ENCODE measurements at places on chromosomes 5 and 9.
A peak's percentile ranks its signal among the peaks of the same experiment; 100 is the strongest.

DNA sequence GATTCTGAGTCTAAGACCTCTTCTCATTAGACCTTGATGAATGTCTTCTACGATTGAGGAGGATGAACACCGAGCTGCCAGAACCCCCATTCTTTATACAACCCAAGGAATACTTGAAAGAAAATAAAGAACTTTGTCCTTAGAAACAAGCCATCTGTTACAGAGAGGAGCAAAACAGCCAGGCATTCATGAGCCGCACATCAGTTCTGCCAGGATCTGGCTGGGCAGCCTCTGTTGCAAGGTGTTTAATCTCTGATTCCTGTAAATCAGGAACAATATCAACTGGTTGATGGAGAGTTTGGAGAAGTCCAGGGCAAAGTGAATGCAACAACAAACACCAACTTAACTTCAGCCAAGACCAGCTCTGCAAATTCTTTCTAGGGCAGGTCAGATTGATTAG lies 165.5 kb upstream of the DMAC1 start:
- DNase-seq, result no peak

DNA sequence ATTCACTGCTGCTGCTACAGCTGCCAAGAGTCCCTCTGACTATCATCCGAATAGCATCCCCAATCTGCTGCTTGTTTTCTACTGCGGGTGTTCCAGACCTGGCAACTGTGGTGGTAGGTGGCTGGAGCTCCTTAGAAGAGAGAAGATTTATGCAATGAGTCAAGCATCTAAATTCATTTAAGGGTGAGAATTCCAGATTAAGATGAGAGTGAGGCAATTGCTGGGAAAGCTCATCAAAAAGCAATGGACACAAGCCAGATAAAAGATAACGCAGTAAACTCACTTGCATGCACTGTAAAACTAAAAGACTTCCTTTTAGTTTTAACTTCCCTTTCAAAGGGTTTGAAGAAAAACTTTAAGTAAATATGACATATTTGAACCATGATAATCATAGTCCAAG lies 3.9 kb downstream of the PLK2 start:
- DNase-seq, result no peak

DNA sequence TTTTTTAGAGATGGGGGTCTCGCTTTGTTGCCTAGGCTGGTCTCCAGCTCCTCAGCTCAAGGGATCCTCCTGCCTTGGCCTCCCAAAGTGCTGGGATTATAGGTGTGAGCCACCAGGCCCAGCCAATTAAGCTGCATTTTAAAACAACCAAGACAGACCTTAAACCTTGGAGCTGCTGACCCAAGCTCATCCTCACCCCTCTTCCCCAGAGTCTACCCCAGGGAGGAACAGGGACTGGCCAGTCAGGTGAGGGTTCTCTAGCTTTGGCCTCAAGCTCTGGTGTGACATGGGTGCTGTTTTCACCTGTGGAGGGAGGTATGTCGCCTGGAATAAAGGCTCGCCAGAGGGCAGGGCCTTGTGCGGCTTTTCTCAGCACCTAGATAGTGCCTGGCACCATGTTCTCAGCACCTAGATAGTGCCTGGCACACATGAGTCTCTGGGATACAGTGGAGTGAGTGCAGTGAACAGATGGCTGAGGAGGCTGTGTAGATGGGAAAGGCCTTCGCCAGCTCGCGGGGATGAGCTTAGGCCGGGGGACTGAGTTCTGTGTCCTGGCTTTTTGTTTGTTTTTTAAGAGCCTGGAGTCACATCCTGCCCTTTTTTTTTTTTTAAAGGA lies 7.4 kb downstream of the CDK9 start:
- DNase-seq, result no peak

- DNase-seq, result no peak
Measured at GRCh38 chr5:68407311-68408239, 192.0 kb downstream of the PIK3R1 start.

DNA sequence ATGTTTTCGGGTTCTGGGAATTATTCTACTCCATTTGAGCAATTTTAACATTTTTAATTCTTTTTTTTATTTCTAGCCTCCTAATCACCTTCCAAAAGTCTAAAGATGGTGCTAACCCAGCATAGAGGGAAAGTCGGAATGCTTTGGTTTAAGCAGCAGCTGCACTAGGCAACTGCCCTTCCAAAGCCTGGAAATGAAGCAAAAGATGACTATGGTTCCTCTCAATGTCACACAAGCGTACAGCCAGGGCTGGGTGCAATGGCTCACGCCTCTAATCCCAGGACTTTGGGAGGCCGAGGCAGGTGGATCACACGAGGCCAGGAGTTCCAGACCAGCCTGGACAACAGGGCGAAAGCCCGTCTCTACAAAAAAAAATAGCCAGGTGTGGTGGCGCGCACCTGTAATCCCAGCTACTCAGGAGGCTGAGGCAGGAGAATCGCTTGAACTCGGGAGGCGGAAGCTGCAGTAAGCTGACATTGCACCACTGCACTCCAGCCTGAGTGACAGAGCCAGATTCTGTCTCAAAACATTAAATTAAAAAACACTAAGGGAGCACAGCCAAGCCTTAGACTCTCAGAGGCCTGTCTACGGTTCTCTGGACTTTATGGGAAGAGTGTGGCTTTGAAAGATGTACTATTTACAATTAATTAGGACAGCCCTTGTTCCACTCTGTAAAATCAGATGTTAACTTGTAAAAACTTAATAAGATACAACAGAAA lies 33.1 kb downstream of the ADAM19 start:
- DNase-seq, result no peak

- no peak for DNase-seq
Measured at GRCh38 chr5:80357671-80358070, 37.9 kb downstream of the SPZ1 start.

DNA sequence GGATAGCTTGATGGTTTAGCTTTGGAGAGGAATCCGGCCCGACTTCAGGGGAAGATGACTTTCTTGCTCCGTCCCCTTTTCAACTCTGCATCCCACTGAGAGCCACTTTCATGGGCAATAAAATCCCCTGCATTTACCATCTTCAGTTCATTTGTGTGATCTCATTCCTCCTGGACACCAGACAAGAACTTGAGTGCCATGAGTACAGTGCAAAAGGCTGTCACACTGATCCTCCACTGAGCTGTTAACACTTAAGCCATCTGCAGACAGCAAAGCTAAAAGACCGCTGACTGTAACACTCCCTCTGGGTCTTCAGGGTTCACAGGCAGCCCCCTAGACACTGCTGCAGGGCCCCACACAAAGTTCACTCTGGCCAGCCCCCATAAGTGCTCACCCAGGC lies 48.3 kb upstream of the TCERG1 start:
- DNase-seq, result no peak

- DNase-seq, result no peak
Measured at GRCh38 chr9:136326061-136326760, 1.1 kb upstream of the GPSM1 start.

DNA sequence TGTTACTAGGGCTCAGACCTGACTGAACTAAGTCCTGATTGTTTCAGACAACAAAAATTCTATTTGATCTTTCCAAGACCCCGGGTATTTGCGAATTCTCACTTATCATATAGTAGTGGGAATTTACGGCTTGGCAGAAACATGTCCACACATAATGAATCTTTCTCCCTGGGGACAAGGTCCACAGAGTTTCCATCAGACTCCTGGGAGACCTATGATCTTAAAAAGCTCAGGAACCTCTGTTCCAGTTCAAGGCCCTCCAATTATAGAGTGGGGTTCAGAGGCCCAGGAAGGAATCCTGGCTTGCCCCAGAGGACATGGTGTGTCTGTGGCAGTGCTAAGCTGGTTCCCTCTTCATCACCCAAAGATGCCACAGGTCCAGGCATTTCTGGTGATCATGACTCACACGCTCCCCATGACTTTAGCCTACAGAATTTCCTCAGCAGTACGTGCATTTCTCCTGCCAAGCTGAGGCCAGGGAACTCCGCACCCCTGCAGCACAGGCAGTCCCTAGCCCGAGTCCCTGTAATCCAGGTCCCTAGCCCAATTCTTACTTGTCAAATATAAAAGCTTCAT lies 12.6 kb downstream of the RAPGEF1 start:
- DNase-seq, result peak; percentile 44

- no peak for DNase-seq
Measured at GRCh38 chr5:84231433-84231832, 153.2 kb downstream of the EDIL3 start.

DNA sequence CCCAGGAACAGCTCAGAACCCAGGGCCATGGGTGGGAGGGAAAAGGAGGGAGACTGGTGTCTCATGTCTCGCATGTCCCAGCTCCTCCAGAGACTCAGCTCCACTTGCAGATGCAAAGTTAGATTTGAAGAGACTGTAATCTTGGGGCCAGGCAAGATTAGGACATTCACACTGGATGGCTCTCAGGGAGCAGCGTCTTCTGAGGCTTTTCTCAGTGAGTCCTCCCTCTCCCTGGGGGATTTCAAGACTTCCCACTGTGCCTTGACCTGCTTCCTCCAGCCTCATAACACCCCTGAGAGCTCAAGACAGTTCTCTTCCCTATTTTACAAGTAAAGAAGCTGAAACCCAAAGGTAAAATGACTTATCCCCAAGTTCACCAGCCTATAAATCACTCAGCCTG lies 10.5 kb upstream of the TCOF1 start:
- no peak for DNase-seq

- no peak for DNase-seq
Measured at GRCh38 chr5:136810261-136810801, 445.0 kb upstream of the TRPC7 start.

- DNase-seq, result no peak
Measured at GRCh38 chr5:70440-70839, 21.5 kb upstream of the PLEKHG4B start.

DNA sequence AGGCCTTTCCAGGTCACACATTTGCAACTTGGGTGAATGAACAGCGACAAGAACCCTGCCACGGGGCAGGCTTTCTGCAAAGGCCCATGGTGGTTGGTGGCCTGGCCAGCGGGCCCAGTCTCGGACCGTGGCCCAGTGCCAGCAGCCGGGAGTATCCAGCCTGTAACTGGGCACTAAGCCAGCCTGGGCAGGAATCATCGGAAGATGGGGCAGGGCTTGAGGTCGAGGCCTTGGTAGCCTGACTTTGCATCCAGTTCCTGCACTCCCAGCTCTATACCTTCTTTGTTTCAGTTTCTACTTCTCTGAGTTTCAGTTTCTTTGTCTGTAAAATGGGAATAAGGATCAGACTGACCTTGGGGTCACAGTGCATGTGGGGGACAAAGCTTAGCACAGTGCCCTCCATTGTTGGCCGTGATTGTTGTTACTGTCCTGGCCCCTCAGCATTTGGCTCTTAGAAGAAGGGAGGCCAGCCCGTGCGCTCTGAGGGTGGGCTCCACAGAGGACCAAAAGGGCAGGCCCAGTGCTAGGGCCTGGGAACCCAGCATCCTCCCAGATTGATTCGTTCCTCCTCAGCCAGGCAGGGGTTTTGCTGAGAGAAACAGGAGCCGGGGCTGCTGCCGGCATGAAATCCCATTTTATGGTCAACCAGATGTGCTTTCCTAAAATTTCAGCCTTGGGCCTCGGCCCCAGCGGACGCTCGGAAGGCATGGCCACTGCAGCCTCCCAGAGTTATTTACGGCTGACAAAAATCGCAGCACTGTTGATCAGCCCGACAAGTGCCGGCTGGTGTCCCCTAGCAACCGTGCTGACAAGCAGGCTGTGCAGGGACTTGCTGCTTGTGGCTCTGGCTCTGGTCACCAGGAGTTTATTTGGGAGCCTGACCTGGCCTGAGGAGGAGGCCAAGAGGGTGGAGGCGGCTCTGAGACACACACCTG lies 43.6 kb downstream of the JADE2 start:
- no peak for DNase-seq

DNA sequence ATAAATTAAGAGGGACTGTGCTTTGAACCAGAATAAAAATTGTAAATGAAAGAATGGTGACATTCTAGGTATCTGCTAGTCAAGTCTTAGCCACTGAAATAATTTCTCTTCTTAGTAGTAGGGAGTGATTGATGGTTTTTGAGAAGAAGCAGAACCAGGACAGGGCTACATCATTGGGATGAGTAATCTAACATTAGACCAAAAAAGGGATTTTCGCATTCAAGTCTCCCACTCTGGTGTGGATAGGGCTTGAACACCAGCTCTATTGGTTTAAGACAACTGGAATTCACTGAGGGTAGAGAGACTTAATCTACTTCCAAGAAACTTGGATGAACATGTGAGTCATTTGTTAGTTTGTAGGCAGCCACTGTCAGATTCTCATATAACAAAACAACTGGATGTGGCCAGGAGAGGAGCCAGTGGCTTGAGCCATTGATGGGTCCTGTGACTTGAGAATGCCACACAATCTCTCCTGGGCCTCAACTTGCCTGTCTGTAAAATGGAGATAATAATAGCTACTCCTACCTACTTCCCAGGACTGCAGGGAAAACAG lies 16.6 kb downstream of the FAT2 start:
- DNase-seq, result no peak

DNA sequence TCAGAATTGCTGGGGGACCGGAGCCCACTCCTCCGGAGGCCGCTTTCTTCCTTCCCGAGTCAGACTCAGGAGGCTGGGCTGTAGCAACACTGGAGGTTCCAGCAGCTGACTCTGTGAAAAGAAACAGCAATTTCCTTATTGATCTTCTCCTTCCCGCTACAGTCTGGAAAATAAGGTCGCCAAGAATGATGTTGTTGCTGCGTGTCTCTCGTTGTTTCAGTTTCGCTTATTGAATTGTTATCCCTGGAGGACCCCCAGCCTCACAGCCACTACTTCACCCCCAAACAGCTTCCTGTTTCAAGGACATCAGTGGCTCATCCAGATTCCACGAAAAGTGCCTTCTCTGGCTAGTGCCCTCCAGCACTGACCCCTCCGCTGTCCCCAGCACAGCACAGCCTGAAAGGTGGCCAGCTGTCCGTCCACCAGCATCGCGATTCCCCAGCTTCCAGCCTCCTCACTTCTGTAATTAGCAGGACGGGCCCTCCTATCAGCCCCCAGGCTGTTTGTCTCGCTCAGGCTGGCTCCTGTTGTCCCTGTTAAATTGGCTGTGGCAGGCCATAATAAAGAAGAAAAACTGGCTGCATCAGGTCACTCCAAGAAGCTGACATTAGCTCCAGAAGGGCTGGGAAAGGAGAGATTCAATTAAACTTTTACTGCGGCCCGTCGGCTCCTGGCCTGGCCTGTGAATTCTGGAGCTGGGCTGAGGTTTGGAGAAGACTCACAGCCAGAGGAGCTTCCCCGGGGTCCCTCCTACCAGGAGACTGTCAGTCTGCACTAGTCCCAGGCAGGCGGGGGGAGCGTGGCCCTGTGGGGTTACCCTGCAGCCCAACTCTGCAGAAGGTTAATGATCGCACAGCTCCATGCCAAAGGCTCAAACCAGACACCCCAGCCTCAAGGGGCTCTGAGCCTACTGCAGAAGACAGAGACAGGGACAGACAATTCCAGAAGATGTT lies 40.5 kb downstream of the OLFM1 start:
- no peak for DNase-seq

DNA sequence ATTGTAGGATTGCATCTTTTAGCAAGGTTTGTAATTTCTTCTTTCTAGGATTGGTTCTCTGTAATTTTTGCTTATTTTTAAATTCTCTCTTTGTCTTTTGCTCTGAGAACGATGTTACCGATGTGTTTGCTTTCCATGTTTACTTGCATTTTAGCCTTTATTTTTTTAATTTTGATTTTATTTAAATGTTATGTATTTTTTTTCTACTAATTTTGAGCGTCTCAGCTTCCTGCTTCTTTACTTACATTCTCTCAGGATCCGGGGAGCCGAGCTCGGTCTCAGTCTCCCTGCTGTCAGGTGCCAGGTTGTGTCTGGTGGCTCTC lies 20.9 kb downstream of the ANXA2R start:
- no peak for DNase-seq

- no peak for DNase-seq
Measured at GRCh38 chr5:6752236-6752635, 39.0 kb downstream of the TENT4A start.

Measured in activated CD4-positive, alpha-beta T cell treated with anti-CD3 and anti-CD28 coated beads for 36 hours (primary cell).